ENCODE measurements at places on chromosomes 3 and 15. TPM values are rescaled to one million over a fixed set of nuclear protein-coding genes. Genes with fewer than 3 reads are reported as not detected.

DNA sequence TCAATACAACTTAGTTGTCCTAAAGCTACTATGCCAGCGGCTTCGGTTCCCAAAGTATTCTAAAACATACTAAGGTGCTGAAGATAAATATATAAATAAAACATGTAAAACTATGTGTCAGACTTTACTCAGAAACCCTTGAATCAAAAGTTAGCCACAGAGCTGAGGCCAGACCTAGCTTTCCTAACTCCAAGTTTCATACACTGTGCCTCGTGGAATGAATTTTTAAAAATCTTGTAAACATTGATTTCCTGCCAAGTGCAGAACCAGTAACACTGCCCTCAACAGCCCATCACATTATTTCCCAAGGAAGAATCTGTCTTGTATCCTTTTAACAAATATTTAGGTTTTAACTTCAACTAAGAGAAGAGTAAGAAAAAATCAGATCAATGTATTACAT lies 36.4 kb downstream of the TAMM41 start:
- H3K4me1 ChIP-seq: no peaks in the 10 kb centered on the region
- no peaks in the 10 kb centered on the region for H3K27me3 ChIP-seq
- no peak for DNase-seq
- no peak overlapping the region for H3K27ac ChIP-seq
- H3K4me3 ChIP-seq: no peak overlapping the region

Gene RAP2B
- 14.4 TPM for total RNA-seq

GRCh38 chr3:172208586-172209332 lies 169.4 kb downstream of the FNDC3B start:
- no peak overlapping the region for H3K27ac ChIP-seq
- H3K4me3 ChIP-seq: peak overlapping the region; percentile 49

DNA sequence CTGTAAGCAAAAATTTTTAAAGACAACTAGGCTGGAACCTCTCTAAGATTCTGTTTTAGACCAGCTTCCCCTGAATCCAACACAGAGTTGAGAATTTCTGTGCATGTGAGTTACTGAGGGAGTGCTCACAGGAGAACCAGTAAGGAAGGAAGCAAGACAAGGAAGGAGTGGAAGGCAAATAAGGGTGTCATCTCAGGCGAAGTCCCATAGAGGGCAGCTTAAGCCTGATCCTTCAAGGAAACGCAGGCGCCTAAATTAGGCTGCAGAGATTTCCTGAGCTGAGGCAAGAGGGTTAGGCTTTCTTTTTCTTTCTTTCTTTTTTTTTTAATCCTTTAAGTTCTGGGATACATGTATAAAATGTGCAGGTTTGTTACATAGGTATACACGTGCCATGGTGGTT lies 36.2 kb upstream of the COL6A6 start:
- no peaks in the 10 kb centered on the region for H3K36me3 ChIP-seq
- peak; percentile 3 for DNase-seq
- no peak overlapping the region for H3K27ac ChIP-seq
- peaks cover 8% of the 10 kb centered on the region for H3K27me3 ChIP-seq

Gene HTR3E
- not detected for total RNA-seq

GRCh38 chr3:166799-167198 lies 29.8 kb upstream of the CHL1 start:
- H3K27me3 ChIP-seq: peaks cover 35% of the 10 kb centered on the region
- no peak overlapping the region for H3K4me3 ChIP-seq
- H3K4me1 ChIP-seq: no peaks in the 10 kb centered on the region
- DNase-seq: no peak
- H3K36me3 ChIP-seq: no peaks in the 10 kb centered on the region
- H3K27ac ChIP-seq: no peak overlapping the region

Gene MESP2
- 0.36 TPM for total RNA-seq

GRCh38 chr3:59540696-59541095 lies 490.9 kb upstream of the CFAP20DC start:
- H3K36me3 ChIP-seq: no peaks in the 10 kb centered on the region
- no peaks in the 10 kb centered on the region for H3K27me3 ChIP-seq
- peaks cover 56% of the 10 kb centered on the region for H3K4me1 ChIP-seq
- H3K4me3 ChIP-seq: no peak overlapping the region
- no peak for DNase-seq

Gene LAMB2
- 108 TPM for total RNA-seq

DNA sequence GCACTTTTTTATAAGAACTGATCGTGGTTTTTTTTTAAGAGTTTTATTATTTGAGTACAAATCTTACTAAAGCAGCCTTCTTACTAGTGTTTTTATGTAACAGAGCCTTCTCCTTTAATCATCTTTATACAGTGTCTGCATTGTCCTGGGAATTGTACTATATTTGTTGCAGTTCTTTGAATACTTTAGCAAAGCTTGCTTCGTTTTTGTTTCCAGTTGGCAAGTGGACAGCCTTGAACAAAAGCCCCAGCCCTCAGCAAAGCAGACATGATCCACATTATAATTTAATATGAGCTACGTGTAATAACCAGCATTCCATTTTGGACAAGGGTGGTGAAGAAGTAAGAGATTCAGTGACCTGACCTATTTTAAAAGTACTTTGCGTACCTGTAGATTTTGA lies 112.2 kb upstream of the FLNB start:
- no peaks in the 10 kb centered on the region for H3K27me3 ChIP-seq
- no peak overlapping the region for H3K4me3 ChIP-seq
- DNase-seq: no peak
- H3K27ac ChIP-seq: no peak overlapping the region
- H3K36me3 ChIP-seq: peaks cover 4% of the 10 kb centered on the region

- H3K36me3 ChIP-seq: no peaks in the 10 kb centered on the region
- no peak for DNase-seq
- no peak overlapping the region for H3K4me3 ChIP-seq
- H3K4me1 ChIP-seq: no peaks in the 10 kb centered on the region
- H3K27ac ChIP-seq: no peak overlapping the region
These were observed 6.8 kb upstream of the WNT7A start for GRCh38 chr3:13886593-13887129.

Gene GOLGA8J
- total RNA-seq: 0.54 TPM

Gene C3orf52
- total RNA-seq: 22.5 TPM

DNA sequence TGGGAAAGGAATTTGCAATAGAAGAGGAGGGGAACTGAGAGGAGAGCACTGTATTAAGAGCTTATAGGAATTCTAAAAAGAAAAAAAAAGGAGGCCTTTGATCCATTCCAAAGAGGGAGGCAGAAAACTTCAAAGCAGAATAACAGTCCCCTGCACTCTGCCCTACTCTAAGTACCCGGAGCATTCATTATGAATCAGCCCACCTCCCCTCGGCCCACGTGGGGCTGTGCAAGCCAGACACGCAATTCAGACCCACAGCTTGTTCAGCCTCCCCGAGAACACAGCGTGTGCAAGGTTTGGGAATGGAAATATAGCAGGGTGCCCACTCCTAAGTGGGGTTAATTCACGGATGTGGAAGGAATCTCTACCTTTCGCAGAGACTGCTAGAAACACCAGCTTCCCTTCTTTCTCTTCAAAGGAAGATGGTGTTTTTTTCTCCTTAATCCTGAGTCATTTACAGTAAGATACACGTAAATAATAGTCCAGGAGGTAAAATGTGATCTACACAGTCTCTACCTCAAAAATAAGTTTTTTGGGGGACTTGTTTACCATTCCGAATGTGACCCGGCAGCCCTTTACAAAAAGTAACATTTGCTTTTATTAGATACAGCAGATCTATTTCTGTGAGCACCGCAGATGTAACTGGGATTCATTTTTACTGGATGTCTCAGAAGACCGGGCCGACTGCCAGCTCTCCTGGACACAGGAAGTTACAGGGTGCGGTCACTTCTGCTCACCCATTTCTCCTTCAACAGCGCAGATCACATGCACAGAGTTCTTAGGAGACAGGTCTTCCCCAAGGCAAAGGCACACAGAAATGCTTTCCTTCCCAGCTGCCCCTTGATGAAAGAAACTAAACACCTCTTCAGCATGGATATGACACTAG lies 768.5 kb upstream of the CFAP20DC start:
- no peak for DNase-seq
- H3K4me3 ChIP-seq: peak overlapping the region; percentile 58
- H3K4me1 ChIP-seq: peaks cover 24% of the 10 kb centered on the region
- H3K27ac ChIP-seq: peak overlapping the region; percentile 68

Gene CCK
- not detected for total RNA-seq

- peaks cover 11% of the 10 kb centered on the region for H3K4me1 ChIP-seq
- no peak overlapping the region for H3K4me3 ChIP-seq
- DNase-seq: no peak
- no peaks in the 10 kb centered on the region for H3K36me3 ChIP-seq
These were observed 34.7 kb downstream of the AADACL2 start for GRCh38 chr3:151768393-151768930.

- H3K4me3 ChIP-seq: no peak overlapping the region
- DNase-seq: no peak
- no peaks in the 10 kb centered on the region for H3K36me3 ChIP-seq
- no peaks in the 10 kb centered on the region for H3K27me3 ChIP-seq
- no peak overlapping the region for H3K27ac ChIP-seq
These were observed 951.6 kb downstream of the DIPK2A start for GRCh38 chr3:144923046-144923775.

DNA sequence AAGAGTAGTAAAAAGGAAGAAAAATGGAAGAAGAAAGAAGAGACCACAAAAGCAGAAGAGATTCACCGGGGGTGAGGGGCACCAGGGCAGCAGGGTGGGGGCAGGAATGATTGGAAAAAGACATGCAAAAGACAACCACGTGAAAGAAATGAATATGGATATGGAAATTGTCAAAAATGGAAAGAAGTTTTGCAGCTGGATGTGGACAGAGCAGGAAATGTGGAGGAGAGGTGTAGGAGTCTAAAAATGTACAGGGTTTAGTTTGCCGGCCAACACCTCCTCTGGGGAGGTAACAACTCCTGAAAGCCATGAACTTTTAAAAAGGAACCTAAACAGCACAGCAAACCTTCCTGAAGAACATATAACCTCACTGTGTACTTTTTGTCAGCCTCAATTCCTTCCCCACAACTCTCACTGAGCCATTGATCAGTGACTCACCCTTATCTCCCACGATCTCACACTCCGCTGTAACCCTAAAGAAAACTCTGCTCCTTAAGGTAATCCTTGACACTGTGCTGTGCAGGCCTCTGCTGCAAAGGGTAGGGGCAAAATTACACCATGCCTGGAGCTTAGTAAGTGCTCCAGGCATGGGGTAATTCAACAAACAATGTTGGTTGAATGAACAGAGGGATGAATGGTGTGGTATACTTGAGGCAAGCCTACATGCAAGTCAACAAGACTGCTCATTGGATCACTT lies 100.2 kb upstream of the BOC start:
- no peaks in the 10 kb centered on the region for H3K36me3 ChIP-seq
- H3K27me3 ChIP-seq: no peaks in the 10 kb centered on the region
- peak overlapping the region; percentile 76 for H3K27ac ChIP-seq
- no peak overlapping the region for H3K4me3 ChIP-seq

Gene TRPM7
- 34.8 TPM for total RNA-seq

Gene CHST13
- total RNA-seq: not detected

GRCh38 chr15:38768970-38769369 lies 204.4 kb upstream of the RASGRP1 start:
- H3K36me3 ChIP-seq: no peaks in the 10 kb centered on the region
- peak; percentile 3 for DNase-seq
- H3K27me3 ChIP-seq: no peaks in the 10 kb centered on the region
- H3K27ac ChIP-seq: no peak overlapping the region
- no peaks in the 10 kb centered on the region for H3K4me1 ChIP-seq
- H3K4me3 ChIP-seq: no peak overlapping the region

DNA sequence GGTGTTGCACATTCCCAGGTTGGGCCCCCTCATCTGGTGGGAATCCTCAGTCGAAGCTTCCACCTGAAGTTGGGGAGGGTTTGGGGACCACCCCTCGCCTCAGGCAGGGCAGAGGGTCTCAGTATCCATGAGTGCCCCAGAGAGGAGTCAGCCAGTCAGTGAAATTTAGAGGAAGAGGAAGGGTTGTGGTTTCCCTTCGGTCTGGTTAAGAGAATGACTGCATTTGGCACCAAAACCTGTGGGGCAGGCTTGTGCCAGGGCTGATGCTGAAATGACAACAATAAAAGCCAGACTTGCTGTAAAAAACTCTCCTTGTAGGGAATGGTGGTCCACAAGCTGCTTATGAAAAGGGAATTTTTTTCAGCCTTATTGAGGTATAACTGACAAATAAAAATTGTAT lies 22.6 kb downstream of the LMCD1 start:
- peaks cover 64% of the 10 kb centered on the region for H3K4me1 ChIP-seq
- no peak for DNase-seq
- H3K4me3 ChIP-seq: no peak overlapping the region
- no peaks in the 10 kb centered on the region for H3K27me3 ChIP-seq
- no peak overlapping the region for H3K27ac ChIP-seq

DNA sequence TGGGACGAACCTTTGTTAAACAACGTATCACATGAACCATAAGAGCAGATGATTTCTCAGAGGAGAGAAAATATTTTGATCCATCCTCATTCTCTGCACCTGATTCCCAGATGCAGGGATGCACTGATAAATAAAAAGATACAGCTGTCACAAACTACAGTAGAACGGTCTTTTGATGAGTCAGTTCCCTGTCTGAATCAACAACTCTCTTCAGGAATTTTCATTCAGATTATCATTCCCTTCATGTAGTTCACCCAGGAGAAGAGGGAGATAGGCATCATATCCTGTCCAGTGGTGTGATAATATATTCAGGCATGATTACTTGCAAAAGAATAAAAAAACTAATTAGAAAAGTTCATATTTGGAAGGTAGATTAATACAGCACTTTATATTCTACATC lies 521.5 kb downstream of the PYDC2 start:
- peaks cover 3% of the 10 kb centered on the region for H3K36me3 ChIP-seq
- H3K27me3 ChIP-seq: no peaks in the 10 kb centered on the region
- H3K27ac ChIP-seq: no peak overlapping the region

GRCh38 chr15:60840306-60840702 lies 361.4 kb upstream of the ICE2 start:
- H3K4me1 ChIP-seq: no peaks in the 10 kb centered on the region
- H3K36me3 ChIP-seq: no peaks in the 10 kb centered on the region
- no peak for DNase-seq
- H3K27me3 ChIP-seq: peaks cover 68% of the 10 kb centered on the region
- H3K4me3 ChIP-seq: no peak overlapping the region

- H3K4me3 ChIP-seq: no peak overlapping the region
- H3K27me3 ChIP-seq: peaks cover 15% of the 10 kb centered on the region
- H3K27ac ChIP-seq: no peak overlapping the region
- peaks cover 9% of the 10 kb centered on the region for H3K4me1 ChIP-seq
- H3K36me3 ChIP-seq: no peaks in the 10 kb centered on the region
These were observed 22.0 kb downstream of the TRPM1 start for GRCh38 chr15:31079519-31079918.

GRCh38 chr15:74621546-74621920 lies 5.9 kb downstream of the CLK3 start:
- H3K27me3 ChIP-seq: peaks cover 3% of the 10 kb centered on the region
- peaks cover 39% of the 10 kb centered on the region for H3K4me1 ChIP-seq
- peaks cover 18% of the 10 kb centered on the region for H3K36me3 ChIP-seq
- peak overlapping the region; percentile 89 for H3K4me3 ChIP-seq
- no peak overlapping the region for H3K27ac ChIP-seq

GRCh38 chr3:32508711-32509110 lies 6.1 kb upstream of the CMTM6 start:
- H3K27me3 ChIP-seq: no peaks in the 10 kb centered on the region
- H3K27ac ChIP-seq: no peak overlapping the region
- DNase-seq: no peak
- no peaks in the 10 kb centered on the region for H3K36me3 ChIP-seq
- no peak overlapping the region for H3K4me3 ChIP-seq
- H3K4me1 ChIP-seq: peaks cover 9% of the 10 kb centered on the region

Gene SCN11A
- total RNA-seq: 0.63 TPM

Gene CLEC3B
- not detected for total RNA-seq

Data from neural crest cell (in vitro differentiated cells).